ENCODE measurements at places on chromosomes 13 and 19. TPM values are rescaled to one million over a fixed set of nuclear protein-coding genes. Genes with fewer than 3 reads are reported as not detected.

Gene FGF21
- not detected for polyA plus RNA-seq

Gene PLIN4
- 4.0 TPM for polyA plus RNA-seq

- H3K4me3 ChIP-seq = no peak overlapping the region
- H3K4me1 ChIP-seq = no peaks in the 10 kb centered on the region
- no peaks in the 10 kb centered on the region for H3K36me3 ChIP-seq
- H3K27me3 ChIP-seq = no peaks in the 10 kb centered on the region
- no peak overlapping the region for H3K27ac ChIP-seq
Measured at GRCh38 chr19:10000171-10000826, 10.0 kb downstream of the COL5A3 start.

DNA sequence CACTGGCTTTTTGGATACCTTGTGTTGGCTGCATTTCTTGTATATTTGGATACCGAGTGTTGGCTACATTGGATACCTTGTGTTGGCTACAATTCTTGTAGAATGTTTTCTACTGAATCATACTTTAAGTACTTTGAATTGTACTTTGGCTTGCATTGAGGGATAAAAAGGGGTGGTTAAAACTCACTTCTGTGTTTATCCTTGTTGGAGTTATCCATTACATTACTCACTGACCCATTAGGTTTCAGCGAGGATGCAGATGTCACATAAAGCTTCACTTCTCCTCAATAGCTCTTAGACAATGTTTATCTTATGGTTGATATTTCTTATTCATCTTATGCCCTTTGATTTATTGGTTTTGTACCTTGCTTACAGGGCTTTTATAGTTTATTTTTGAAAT lies 43.1 kb downstream of the PDS5B start:
- no peaks in the 10 kb centered on the region for H3K4me1 ChIP-seq
- DNase-seq = no peak
- H3K4me3 ChIP-seq = no peak overlapping the region

GRCh38 chr13:90375851-90376250 lies 971.6 kb upstream of the MIR17HG start:
- H3K4me3 ChIP-seq = no peak overlapping the region
- no peaks in the 10 kb centered on the region for H3K4me1 ChIP-seq
- H3K36me3 ChIP-seq = no peaks in the 10 kb centered on the region
- no peak for DNase-seq
- no peaks in the 10 kb centered on the region for H3K27me3 ChIP-seq

GRCh38 chr13:20254076-20254475 lies 22.0 kb upstream of the GJB6 start:
- H3K27me3 ChIP-seq = no peaks in the 10 kb centered on the region
- H3K4me1 ChIP-seq = no peaks in the 10 kb centered on the region
- DNase-seq = no peak
- H3K4me3 ChIP-seq = no peak overlapping the region
- H3K27ac ChIP-seq = no peak overlapping the region

DNA sequence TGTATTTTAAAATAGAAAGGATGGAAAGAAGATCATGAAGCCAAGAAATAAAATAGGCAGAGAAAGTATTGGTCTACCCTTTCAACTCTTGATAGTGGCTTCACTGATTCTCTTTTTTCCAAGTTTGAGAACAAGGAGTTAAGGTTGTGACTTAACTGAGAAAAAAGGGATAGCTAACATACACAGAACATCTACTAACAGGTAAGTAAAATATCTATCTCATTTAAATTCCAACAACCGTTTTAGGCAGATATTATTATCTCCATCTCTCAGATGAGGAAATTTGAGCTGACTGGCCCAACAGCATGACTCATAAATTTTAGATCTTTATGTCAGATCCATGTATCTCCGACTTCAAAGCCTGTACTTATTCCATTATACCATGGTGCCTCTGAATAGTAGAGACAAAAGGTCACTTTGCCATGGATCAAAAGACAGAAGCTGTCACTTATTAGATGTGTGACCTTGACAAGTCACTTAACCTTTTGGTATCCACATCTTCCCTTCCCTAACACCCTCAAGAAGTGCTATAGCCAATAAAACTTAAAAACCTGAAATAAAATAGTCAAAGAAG lies 152.1 kb downstream of the DACH1 start:
- H3K27ac ChIP-seq = no peak overlapping the region
- no peaks in the 10 kb centered on the region for H3K27me3 ChIP-seq
- DNase-seq = no peak
- no peaks in the 10 kb centered on the region for H3K4me1 ChIP-seq

All from testis (tissue), 5 donors.